ENCODE measurements at places on chromosomes 12 and 14.
A peak's percentile ranks its signal among the peaks of the same experiment; 100 is the strongest.

DNA sequence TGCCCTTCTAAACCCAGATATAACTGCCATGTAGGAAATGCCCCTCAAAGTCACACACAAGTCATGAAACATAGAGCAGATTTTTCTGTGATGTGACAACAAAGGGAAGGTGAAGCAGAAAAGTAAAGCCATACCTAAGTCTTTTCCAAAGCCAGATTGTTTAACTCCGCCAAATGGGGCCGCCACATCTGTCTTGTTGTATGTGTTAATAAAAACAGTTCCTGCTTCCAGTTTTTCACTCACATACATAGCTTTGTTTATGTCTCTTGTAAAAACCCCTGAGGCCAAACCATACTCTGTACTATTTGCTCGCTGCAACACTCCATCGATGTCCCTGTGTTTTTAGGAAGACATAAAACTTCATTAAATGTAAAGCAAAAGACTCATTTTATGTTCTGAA, 40.3 kb downstream of the NOPCHAP1 start:
- DNase-seq, result peak; percentile 18

DNA sequence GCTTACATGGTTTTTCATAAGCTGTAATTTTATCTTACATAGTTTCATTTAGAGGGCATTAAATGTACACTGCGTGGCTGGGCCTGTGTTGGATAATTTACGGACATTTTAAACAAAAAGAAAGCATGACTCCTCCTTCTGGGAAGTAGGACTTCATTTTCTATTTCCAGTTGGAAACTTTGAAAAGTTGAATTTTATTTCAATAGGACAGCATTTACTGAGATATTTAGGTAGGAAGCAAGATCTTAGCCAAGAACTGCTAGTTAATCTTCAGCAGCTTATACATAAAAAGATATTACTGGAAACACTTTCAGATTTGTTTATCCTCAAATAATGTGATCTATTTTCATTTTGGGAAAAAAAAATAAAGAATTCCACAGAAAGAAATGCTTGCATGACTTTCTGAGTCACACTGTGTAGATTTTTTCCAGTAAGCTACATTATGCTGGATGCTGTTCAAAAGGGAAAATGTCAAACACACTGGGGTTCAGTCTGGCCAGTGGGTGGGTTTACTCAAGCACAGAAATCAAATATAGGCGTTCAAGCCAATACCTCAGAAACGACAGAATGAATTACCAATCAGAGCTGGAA, 239.4 kb upstream of the KRR1 start:
- DNase-seq, result peak; percentile 76

- DNase-seq, result no peak
Observed at GRCh38 chr12:15677726-15678201, 111.4 kb downstream of the EPS8 start.

GRCh38 chr12:75888399-75888798, 143.2 kb downstream of the PHLDA1 start:
- no peak for DNase-seq

DNA sequence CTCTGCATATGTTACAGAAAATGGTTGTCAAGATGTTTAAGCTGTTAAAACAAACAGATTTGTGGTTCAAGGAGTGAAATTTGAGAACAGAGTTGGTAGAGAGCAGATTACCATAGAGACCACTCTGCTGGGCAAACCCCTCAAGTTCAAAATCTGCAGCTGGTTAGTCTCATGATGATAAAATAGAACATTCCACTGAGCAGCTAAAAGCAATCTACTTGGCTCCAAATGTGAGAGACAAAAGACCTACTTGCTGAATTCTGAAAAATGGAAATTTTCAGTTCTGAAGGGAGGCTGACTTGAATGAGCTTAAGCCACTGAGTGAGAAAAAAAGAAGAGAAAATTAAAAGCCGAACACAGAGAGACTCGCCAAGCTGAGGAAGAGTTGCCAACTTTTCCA, 519.3 kb downstream of the NOVA1 start:
- no peak for DNase-seq

DNA sequence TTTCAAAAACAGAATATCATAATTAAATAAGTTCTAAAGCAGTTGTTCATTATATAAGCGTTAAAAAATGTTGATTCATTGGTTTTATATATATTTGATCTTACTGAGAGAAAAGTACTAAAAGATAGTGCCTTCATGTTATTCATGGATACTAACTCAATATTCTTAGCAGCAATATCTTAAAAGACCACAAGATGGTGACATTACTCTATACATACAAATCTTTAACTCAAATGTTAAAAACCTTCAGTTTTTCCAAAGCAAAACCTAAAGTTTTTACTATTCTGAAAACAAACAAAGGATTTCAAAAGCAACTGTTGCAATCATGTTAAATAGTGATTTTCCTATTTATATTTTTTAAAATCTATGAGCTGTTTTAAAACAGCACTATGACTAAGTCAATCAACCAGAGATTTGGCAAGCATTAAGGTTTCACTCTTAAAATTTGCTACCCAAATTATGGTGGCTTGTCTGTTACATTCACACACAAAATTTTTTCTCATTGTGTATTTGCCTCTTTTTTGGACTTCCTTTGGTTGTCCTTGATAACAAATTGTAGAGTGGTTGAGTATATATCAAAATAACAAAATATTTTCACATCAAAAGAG, 50.1 kb upstream of the RERGL start:
- peak; percentile 13 for DNase-seq

DNA sequence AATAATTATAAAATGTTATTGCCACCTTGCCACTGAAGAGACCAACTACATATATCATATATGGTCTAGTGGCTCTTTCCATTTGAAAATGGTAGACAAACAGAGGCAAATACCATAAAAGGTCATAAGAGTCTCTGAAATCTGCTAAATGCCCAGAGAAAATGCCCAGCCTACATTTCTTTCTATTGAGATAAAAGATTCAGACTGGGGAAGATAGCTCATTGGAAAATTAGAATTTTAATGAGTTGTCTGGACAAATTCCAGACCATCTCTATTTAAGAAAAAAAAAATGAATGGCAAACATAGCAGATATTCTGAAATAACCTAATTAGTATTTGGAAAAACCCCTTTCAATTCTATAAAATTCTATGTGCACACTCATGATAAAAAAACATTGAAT, 79.9 kb upstream of the BBS10 start:
- peak; percentile 78 for DNase-seq

DNA sequence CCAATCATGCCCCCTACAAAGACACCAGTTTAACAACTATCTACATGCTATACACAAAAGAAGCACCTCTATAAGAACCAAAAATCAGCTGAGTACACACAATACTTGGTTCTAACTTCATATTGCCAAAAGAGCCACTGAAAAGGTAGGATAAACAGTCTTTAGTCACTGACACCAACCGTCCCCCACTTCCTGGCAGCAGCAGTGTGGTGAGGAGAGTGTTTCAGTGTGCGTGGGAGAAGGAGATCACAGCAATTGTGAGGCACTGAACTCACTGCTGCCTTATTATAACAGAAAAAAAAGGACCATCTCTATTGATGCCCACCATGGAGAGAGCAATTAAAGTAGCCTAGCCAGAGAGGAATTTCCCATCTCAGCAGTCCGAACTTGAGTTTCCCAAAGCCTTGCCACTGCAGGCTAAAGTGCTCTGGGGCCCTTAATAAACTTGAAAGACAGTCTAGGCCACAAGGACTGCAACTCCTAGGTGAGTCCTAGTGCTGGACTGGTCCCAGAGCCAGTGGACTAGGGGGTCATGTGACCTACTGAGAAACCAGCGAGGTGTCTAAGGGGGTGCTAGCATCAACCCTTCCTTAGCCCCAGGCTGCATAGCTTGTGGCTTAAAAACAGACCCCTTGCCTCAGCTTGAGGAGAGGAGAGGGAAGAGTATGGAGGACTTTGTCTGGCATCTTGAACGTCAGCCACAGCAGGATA, 37.1 kb upstream of the LMNTD1 start:
- no peak for DNase-seq

DNA sequence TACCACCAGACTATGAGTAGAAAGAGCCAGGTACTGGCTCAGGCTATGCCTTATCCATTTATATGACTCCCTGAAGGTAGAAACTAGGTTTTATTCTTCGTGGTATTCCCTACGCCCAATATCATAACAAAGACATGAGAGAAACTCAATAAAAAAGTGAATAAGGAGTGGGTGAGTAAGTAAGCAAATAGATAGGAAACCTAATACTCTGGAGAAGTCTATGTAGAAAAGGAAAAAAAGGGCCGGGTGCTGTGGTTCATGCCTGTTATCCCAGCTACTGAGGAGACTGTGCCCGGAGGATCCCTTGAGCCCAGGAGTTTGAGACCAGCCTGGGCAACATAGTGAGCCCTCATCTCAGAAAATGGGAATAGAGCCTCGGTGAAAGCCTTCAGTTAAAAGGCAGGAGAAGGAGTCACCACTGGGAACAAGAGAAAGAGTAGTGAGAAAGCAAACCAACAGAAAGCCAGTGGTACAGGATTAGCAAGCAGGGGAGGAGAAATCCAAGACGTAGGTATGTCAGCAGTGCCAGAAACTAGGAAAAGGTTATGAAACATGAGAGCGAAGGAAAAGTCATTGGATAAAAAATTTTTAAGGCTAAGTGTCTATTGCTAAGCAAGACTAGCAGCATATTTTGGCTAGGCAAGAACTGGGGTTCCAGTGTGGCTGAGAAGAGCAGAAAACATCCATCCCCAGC, 6.0 kb upstream of the OR6J1 start:
- DNase-seq, result no peak

DNA sequence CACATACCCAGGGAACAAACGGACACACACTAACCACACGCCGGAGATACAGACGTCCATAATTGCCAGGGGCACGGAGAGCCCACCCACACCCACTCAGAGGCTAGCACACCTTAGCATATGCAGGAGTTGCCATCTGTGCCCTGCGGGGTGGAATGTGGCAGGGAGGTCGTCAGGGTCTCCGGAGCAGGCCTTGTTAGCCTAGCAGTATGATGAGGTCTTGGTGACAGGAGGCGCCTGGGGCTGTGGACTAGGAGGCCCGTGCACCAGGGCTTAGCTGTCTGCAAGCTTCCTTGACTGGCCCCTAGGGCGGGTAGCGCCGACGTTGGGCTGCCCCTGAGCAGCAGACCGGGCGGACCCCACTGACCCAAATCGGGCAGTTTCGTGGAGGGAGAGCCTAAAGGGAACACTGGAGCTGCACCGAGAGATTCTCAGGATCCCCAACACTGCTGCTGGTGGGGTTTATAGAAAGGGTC, 10.0 kb downstream of the STAC3 start:
- peak; percentile 35 for DNase-seq

DNA sequence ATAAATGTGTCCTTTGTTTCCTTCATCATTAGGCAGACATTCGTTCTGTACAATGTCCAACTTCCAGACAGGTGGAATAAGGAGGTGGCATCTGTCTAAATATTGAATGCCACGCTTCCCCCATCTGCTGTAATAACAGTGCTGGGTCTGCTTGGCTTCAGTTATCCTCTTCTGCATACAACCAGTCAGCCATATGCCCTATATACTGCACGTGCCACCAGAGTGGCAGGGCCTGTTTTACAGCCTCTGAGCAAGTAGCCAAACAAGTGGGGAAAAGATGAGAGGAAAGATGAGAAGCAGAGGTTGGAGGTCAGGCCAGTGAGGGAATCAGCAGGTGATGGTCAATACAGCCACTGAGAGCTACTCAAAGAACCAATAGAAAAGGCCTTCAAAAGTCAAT, 55.4 kb downstream of the OTX2 start:
- DNase-seq, result no peak
